ENCODE measurements at places on chromosomes 1 and 21.
A peak's percentile ranks its signal among the peaks of the same experiment; 100 is the strongest.

- DNase-seq: no peak
Measured at GRCh38 chr1:248881261-248881660, 22.4 kb upstream of the ZNF692 start.

- no peak for DNase-seq
Measured at GRCh38 chr1:36766481-36766880, 267.8 kb downstream of the GRIK3 start.

DNA sequence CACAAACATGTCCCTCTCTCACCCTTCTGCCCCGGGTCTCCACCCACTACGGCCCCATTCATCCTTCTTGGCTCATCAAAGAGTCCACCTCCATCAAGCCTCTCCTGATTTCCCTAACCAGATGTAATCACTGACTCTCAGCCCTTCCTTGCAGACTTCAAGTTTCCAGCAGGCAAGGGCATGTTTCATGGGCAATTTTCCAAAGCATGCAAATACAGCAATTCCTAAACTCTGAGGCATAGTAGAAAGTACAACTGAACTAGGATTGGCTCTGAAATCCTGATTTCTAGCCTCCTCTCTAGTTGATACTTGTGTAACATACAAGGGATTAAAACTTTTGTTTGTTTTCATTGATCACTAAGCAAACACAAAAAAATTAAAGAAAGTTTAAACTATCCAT lies 109.1 kb upstream of the GADD45A start:
- peak; percentile 76 for DNase-seq

DNA sequence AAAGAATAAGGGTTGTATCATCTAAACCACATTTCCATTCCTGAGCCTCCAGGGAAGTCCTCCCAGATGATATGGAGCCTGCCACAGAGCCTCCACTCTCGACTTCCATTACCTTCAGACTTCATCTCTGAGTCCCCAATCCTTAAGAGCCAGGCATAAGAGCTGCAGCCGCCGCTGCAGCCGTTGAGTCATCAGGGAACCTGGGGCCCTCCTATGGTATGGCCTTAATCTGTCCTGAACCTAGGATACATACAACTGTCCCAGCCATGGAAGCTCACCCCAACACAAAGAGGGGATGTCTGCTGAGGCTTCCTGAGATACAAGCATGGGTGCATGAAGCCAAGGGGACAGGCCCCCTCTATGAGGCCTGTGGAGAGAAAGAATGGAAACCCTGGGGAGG lies 16.3 kb downstream of the TAL1 start:
- DNase-seq: no peak

DNA sequence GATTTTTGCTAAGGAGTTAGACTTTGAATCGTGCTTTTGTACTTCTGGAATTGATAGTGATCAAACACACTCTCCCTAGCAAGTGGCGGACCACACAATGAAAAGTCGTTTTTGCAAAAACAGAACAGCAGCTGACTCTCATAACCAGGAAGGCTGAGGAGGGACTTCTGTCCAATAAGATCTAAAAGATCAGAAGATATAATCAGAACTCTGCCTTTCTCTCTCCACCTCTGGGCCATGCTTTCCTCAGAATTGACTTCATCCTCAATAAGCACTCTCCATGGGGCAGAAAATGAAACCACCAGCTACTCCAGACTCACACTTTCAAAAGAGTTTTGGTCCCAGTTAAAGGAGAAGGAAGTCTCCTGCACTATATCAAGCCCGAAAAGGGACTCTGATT lies 55.3 kb upstream of the SAMD13 start:
- no peak for DNase-seq

DNA sequence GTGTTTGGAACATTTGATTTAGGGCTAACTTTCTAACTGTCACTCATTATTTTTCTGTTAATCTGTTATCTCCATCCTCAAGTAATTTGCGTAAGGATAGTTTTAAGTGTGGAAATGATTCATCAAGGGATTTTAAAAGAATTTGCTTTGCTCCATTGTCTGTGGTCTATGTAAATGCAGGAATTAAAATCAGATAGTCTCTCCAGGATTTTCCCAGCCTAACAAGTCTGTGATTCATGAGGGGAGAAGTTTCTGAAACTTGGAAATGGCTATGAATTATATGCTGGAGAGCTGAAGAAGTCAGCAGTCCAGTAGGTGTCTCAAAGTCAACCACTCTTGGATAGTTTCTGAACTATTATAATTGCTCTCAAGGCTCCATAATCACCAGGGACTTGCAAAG lies 264.5 kb downstream of the MRPL39 start:
- DNase-seq: peak; percentile 71

DNA sequence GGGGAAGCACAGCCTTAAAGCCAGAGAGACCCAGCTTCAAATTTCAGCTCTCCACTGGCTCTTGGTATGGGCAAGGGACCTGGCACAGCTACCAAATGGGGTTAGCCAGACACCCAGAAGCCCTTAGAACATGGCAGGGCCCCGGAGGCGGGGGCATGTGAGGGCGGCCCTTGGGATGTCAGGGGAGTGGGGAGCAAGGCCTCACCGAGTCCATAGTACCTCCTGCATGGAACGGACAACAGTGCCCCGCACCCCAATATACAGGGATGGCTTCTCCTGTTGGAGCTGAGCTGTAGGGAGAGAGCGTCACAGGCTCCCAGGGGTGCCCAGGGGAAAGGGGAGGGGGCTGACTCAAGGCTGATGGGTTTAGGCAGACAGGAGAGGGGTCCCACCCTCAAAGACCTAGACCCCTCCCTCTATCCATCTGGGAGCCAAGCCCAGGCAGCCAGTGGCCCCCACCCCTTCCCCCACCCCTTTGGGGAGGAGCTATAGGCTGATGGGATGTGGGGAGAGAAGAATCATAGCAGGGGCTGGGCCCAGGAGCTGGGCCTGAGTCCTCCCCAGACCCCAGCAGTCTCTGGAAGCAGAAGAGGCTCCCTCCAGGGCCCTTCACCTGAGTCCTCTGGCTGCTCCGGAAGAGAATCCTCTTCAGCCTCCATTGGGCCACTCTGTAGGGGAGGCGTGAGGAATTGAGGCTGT lies 16.5 kb downstream of the SPOCD1 start:
- no peak for DNase-seq
